Non-pigmented ciliary epithelial cell (primary cell): ENCODE measurements at places on chromosomes 1 and 21.

GRCh38 chr1:165257969-165258459, 98.5 kb downstream of the LMX1A start:
- no peak for DNase-seq

GRCh38 chr1:169608226-169608625, 21.7 kb downstream of the SELP start:
- DNase-seq, result no peak

GRCh38 chr1:56520016-56520601, 59.3 kb downstream of the PLPP3 start:
- DNase-seq, result no peak

DNA sequence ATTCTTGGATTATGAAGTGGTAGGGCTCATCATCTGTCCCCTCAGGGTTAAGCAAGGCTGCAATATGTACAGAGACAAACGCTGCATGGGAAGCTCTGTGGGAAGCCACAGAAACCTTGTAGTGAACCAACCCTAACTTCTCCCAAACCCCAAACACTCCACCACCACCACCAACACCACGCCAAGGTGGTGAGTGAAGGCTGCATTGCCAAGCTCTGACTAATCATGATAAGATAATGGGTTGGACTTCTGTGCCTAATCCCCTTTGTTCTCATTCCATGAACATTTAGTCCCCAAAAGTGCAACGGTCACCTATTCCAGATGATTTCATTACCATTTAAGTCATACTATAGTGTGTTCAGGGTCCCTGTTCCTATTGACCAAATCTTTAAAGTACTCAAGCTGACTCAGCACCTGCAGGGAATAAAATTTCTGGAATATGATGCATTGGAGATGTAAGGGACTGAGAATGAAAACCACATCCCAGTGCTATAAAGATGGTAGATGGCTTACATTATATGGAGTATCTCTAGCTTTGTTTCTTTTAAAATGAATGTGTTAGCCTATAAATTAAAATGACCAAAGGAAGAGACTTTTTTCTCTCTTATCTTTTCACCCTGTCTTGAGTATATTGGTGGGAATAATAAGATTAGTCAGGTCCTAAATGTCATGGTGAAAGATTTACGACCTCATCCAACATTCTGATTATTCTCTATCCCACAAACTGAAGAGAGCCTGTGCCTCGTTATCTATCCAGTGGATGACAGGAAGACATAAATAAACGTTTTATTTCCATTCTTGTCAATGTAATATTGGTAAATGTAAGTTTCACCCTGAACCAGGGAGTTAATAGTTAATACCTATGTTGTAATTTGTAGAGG, 22.6 kb upstream of the PLD5 start:
- no peak for DNase-seq
